ENCODE measurements at places on chromosomes 4 and X. TPM values are rescaled to one million over a fixed set of nuclear protein-coding genes. Genes with fewer than 3 reads are reported as not detected.

Gene ING2
- total RNA-seq: 7.8 TPM

Gene CDX4
- not detected for total RNA-seq

- no peak for DNase-seq
These were observed 332.4 kb downstream of the BCOR start for GRCh38 chrX:39765327-39765726.

- DNase-seq: no peak
These were observed 638.7 kb downstream of the DMD start for GRCh38 chrX:32572644-32573043.

GRCh38 chrX:81174286-81174685 is 27.4 kb downstream of the HMGN5 start:
- DNase-seq: peak; percentile 17

- DNase-seq: no peak
These were observed 194.6 kb upstream of the RBPJ start for GRCh38 chr4:26126143-26126718.

DNA sequence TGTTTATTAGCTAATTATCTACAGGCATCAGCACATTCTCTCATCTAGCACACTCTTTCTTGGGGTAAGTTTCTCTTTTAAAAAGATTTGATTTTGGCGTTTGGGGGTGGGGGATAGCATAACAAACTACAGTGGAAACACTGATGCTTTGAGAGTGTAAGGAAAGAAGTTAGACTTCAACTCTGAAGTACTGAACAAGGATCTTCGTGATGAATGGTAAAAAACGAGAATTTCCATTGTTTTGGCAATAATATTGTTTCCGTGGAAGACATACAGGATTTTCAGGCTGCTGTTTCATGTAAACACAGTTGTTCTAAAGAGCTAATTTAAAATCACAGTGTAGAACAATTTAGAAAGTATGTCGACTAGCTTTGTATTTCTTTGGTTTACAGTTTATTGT is 451 bp downstream of the LPAR4 start:
- DNase-seq: no peak

DNA sequence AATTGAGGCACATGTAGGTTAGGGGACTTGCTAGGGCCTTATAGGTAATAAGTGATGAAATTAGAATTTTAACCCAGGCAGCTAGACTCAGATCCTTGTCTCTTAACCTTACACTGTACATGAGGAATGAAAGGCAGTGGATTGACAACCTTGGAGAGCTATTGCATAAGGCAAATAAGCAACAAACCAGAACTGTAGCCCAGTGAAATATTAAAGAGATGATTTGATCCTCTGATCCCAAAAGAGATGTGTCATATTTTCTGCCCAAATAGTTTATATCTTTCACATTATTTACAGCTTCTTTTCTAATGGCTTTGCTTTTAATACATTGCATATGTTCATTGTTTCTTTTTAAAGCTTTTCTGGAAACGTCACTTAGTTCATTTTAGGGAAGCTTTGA is 252.6 kb downstream of the ANK2 start:
- DNase-seq: no peak

DNA sequence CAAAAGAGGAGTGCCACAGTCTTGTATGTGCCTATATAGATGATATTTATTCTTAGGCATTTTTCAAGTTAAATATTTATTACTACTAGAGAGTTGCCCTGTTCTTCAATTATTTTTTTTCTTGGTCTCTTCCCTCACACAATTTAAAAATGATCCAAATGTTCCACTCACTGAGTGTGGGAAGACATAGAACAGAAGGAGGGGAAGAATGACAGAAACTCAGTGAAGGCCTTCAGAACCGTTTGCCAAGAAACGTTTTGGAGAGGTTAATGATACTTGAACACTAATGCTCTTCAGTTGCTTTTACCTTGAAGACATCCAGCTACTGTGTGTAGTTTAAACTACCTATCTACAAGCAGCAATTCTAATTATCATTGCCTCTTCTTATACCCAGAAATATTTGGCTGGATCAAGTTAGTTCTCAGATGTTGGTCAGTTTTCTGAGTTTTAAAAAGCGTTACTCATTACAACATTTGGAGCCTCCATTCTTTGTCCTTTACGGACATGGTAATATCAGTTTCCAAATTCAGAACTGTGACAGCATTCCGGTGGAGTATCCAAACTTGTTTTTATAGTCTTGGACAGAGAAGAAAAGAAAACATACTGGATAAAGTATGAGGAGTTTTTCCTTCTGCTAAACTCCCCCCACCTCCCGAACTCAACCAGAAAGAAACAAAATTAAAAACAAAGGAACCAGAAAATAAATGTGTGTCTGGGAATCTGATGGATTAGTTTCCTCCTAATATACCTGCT is 389.7 kb downstream of the SPRY1 start:
- no peak for DNase-seq

Measured in kidney (tissue), 22 donors.